Fibroblast of skin of back (primary cell): ENCODE measurements at places on chromosomes 2 and 18.

- DNase-seq, result peak; percentile 50
Measured at GRCh38 chr2:17756668-17757067, 2.7 kb downstream of the GEN1 start.

DNA sequence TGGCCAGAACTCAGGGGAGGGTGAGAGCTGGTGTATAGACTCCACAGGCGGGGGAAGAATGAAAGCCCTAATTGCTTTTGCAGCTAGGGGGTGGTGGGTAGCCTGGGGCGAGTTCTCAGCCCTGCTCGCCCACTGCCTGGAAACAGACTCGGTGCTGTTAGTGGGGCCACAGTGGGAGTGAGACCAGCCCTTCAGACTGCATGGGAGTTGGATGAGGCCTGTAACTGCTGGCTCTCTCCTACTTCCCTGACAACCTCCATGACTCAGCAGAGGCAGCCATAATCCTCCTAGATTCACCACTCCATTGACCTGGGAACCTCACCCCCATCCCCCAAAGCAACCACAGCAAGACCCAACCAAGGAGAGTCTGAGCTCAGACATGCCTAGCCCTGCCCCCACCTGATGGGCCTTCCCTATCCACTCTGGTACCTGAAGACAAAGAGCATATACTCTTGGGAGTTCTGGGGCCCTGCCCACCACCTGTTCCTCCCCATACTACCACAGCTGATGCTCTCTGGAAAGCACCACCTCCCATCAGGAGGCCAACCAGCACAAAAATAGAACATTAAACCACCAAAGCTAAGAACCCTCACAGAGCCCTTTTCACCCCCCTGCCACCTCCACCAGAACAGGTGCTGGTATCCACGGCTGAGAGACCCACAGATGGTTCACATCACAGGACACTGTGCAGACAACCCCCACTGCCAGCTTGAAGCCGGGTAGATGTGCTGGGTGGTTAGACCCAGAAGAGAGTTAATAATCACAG lies 226.3 kb downstream of the EIPR1 start:
- no peak for DNase-seq

DNA sequence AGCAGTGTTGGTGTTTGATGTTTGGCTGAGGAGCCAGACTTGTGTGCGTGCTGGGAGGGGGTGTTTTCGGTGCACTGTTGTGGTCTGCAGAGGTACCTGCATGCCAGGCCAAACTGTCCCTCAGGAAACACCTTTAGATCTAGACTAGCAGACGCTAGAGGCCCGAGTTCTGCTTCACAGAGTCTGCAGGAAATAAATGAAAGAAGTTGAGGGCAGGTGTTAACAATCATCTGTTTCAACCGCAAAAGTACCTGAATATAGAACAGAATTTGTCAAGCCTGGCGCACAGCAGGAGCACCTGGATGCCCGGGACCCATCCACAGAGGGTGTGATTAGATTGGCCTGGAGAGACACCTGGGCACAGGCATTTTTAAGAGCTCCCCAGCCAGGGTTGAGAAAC lies 40.5 kb upstream of the REL start:
- no peak for DNase-seq

DNA sequence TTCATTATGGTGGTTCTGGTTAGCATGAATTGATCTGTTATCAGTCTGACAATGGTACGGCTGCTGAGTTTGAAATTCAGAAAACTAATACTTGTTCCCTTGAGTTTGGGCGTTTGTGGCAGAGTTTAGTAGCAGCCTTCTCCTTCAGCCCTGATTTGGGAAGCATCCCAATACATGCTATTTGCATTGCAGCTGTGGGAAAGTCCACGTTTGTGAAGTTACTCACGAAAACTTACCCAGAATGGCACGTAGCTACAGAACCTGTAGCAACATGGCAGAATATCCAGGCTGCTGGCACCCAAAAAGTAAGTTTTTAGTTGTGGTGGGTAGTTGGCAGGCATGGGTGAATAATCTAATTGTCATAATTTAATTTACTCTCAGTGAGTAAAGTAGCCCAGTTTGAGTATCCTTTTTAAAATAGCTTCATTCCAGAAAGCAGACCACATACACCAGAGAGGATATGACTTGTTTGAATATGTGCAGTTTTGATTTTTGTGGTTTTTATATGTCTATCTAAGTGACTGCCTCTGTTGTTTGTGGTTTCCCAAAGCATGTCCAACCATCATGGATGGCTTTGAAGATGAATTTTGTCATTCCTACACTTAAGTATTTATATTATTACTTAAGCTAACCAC lies 12.2 kb downstream of the DGUOK start:
- DNase-seq, result peak; percentile 85

- no peak for DNase-seq
Measured at GRCh38 chr2:190378880-190379237, 29.3 kb upstream of the MFSD6 start.

GRCh38 chr2:155021618-155022017 lies 323.1 kb downstream of the KCNJ3 start:
- no peak for DNase-seq

GRCh38 chr18:25373432-25374179 lies 21.6 kb upstream of the ZNF521 start:
- DNase-seq, result no peak

GRCh38 chr2:240397924-240398645 lies 37.4 kb upstream of the GPC1 start:
- DNase-seq, result peak; percentile 30

- no peak for DNase-seq
Measured at GRCh38 chr2:236956641-236957040, 129.0 kb upstream of the COPS8 start.

DNA sequence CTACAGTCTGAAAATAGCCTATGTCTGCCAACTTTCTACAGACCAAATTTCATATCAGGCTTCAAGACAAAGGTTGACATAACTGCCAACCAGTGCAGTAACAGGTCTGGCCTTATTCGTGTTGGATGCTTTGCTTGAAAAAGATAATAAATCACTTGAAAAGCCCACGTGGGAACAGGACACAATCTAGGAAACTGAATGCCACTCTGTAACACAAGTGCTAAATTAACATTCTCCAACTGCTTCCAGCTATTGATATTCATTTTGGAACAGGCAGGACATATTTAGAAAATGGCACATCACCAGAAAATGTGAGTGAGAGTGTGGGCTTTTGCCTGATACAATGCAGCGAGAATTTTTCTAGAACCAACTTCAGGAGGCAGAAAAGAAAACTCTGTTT lies 165.9 kb upstream of the CCDC150 start:
- DNase-seq, result no peak

- no peak for DNase-seq
Measured at GRCh38 chr2:182868054-182868796, 1.8 kb upstream of the FRZB start.

DNA sequence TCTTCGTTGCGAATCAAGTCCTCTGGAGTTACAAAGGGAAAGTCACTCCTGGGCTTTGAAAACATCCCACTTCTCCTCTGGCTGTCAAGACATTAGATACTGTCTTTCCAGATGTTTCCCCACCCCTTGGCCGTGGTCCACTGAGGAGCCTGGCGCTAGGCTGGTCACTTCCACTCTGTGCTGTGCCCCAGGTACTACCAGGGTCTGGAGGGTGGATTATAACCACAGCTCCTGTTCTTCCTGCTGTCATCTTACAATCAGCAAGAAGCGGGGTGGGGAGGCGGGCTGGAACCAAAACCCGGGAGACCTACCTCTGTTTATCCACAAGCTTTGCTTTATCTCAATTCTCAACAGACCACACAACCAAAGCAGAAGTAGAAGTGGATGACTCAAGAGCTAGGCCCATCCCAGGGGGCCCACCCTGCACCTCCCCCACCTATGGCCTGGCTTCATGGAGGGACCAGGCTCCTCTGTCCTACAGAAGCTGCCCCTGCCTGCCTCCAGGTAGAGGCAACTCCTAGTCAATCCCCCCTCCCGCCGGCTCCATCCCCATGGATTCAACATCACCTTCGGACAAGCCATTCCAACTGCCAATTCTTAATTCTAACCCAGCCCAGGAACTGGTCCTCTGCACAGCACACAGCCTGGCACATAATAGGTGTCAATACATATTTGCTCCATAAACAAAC lies 17.8 kb downstream of the SMAD7 start:
- DNase-seq, result peak; percentile 69

- DNase-seq, result peak; percentile 54
Measured at GRCh38 chr2:62999905-63000304, 50.7 kb upstream of the OTX1 start.

DNA sequence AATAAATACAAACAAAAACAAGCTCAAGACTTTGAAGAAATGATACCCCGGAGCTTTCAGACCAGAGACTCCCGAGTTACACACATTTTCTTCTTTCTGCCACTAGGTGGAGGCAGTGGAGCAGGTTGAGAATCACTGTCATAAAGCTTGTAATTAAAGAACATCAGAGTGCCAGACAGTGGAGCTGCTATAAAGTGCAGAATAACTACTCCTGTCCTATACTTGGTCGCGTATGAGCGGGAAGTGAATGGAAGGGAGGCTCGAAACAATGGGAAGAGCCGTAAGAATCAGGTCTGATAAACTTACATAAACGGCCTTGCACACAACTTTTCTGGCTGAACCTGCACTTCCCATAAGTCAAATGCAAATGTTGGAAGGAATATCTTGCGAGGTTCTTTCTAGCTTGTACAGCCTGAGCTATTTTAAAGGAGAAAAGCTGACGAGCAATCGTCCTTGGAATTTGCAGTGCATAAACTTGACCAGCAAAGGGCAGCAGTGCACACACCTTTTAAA lies 189.0 kb downstream of the RPIA start:
- DNase-seq, result peak; percentile 59

GRCh38 chr2:33804155-33804554 lies 205.1 kb upstream of the FAM98A start:
- DNase-seq, result no peak

GRCh38 chr2:157789933-157790511 lies 86.1 kb downstream of the ACVR1 start:
- DNase-seq, result no peak

DNA sequence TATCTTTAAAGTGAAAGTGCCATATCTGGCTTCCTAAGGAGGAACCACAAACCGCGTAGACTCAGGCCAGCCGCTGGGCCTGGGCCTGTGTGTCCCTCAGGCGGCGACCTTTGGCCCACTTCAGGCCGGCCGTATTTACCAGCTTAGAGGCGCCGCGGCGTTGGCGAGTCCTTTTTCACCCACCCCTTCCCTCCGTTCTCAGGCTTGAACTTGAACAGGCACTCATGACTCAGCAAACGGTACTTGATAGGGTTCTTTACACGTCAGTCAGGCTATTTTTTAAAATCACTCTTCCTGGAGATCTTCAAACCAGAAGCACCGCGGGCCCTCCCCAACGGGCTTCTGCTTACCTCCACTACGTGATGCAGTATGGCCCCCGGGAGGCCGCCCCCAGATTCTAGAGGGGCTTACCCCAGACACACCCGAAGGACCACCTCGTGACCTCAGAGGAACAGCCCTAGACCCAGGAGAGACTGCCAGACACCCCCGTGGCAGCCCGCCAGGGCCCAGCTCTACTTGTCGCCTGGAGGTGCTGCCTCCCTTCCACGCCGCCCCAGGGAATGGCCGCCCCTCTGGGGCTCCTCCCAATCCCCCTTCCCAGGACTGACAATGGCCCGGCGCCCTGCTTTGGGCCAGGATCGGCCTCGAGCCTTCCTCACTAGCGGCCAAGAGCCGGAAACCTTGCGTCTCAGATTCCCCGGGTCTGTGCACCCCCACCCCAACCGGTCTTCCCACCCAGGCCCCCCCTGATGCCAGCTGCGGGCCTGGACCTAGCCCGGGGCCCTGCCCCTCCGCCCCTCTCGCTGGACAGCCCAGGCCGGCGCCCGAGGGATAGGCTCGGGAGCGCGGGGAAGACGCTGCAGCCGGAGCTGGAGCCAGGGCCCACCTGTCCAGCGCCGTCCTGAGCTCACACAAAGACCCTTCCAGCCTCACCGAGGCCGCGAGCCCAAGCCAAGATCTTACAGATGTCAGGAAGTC lies 33.8 kb upstream of the IMPA2 start:
- peak; percentile 98 for DNase-seq

GRCh38 chr2:54724560-54725342 lies 1.3 kb downstream of the EML6 start:
- peak; percentile 9 for DNase-seq

DNA sequence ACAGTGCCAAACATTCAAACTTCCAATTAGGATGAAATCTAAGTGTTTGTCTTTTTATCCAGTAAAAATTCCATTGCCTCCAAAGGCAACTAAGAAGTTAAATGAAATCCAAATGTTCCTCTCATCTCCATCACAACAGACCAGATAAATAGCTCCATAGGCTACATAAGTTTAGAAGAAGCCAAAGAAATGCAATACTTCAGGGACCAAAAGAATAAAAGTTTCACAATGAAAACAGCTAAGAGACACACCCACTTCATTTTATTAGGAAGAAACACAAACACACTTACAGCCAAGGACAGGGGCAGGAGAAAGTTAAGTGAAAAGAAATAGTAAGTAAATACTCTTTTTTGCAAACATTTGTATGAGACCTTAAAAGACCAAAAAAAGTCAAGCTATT lies 88.5 kb upstream of the CCDC150 start:
- no peak for DNase-seq

DNA sequence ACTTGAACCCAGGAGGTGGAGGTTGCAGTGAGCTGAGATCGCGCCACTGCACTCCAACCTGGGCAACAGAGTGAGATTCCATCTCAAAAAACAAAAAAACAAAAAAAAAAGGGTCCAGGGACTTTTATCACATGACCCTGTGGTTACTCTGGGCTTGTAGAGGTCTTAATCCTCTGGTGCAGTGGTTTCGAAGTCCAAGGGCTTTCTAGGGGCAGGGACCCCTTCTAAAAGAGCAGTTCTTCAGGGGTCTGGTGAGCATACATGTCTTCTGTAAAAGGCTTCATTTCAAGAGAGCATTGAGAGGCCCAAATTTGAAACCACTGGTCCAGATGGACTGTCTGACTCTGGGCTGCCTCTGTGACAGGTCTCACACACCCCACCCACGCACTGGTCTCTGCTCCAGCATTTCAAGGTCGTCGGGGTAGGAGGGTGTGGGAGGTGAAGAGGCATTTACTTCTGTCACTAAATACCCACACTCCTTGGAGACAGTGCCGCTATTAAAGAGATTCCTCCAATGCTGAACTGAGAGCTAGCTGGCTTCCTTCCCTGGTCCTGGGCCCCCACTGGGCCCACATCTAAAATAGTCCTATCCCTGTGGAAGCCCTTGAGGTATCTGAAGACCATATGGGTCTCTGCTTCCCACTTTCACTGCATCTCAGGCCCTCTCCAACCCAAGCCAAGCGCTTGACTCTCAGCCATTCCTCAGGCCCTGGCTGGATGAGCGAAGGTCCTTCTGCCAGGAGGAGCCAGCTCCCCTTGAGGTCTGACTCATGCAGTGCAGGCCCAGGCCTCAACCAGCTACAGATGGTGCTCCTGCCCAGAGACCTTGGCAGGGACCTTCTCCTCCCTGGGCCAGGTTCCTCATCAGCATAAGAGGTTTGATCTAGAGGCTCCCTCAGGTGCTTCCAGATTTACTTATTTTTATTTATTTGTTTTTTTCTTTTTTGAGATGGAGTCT lies 44.8 kb downstream of the PAX8 start:
- peak; percentile 41 for DNase-seq

- no peak for DNase-seq
Measured at GRCh38 chr2:191417746-191418145, 172.5 kb downstream of the MYO1B start.

DNA sequence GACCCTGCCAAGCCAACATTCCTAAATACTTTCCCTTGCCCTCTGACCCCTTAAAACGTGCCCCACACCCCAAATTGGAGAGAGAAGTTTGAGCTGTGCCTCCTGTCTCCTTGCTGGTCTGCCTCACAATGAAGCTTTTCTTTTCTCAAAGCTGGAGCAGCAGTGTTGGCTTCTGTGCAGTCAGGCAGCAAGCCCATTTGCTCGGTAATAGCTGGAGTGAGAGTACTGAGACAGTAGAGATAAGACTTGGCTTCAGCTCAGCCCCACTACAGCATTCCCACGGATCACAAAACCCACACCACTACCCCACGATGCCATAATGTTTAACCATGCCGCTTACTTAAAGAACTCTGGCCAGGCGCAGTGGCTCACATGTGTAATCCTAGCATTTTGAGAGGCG lies 73.0 kb downstream of the NCAPH start:
- no peak for DNase-seq
